ENCODE measurements at places on chromosomes 5 and 9. TPM values are rescaled to one million over a fixed set of nuclear protein-coding genes. Genes with fewer than 3 reads are reported as not detected.

The BARHL1 gene
- not detected for polyA plus RNA-seq

The PCDHGA5 gene
- polyA plus RNA-seq = 0.35 TPM

The EPB41L4A gene
- polyA plus RNA-seq = 0.42 TPM

DNA sequence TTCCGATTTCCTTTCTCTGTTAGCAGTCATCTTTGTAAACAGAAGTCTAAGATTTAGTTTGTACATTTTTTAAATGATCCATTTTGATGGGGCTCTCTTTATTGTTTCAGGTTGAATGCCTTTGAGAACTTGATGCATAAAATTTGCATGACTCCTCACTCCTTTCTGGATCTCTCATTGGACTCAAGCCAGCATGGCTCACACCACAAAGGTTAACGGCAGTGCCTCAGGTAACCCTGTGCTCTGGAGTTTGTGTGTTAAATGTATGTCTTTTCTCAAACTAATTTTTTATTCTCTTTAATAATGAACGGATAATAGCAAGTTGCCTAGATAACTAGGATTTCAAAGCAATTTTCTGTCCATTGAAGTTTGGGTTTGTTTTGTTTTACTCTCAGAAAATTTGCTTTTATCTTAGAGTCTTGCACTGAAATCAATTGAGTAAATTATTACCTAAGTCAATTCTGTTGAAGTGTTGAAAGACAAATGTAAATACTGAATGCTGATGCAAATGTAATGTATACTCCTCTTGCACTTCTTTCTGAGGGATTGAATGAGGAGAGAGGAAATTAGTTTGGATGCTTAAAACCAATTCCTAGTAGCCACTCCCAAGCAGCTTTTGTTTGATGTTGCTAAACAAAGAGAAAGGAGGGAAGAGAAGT is 164.6 kb upstream of the DMRT1 start:
- DNase-seq = no peak

GRCh38 chr9:70868661-70869652 is 252.5 kb downstream of the TRPM3 start:
- no peak for DNase-seq

DNA sequence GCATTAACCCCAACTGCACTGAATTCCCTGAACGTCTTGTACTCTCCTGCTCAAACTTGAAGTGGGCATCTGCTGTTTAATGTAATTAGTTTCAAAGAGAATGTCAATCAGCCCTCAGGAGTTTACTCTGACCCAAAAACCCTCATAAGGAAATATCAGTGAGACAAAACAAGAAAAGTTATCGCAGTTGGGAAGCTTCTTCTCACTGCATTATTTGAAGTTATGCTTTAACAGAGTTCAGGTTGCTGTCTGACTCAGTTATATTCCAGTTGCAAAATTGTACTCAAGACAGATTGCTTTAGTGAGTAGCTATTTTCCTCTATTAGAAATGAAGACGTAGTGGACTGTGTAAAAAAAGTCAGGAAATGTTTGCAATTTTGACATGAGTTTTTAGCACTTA is 52.1 kb downstream of the PPIC start:
- DNase-seq = no peak

DNA sequence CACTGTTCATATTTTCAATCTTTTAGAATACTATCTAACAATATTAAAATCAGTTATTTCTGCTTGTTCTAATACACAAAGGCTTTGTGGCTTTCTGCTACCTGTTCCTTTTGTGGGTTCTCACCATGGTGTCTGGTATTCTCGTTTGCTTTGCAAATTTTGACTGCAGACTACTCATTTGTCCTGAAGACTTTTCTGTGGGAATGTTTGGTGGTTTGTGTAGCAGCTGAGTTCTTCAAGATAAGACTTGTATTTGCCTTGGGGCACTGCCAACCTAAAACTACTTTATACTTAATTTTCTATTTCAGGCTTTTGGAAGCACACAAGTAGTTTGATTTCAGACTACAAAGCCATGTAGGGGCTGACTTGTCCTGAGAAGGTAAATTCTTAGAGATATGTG is 11.1 kb downstream of the IL33 start:
- DNase-seq = peak; percentile 25

GRCh38 chr5:28707706-28708105 is 1669.3 kb upstream of the CDH9 start:
- no peak for DNase-seq

GRCh38 chr5:3695818-3696217 is 100.2 kb downstream of the IRX1 start:
- no peak for DNase-seq

DNA sequence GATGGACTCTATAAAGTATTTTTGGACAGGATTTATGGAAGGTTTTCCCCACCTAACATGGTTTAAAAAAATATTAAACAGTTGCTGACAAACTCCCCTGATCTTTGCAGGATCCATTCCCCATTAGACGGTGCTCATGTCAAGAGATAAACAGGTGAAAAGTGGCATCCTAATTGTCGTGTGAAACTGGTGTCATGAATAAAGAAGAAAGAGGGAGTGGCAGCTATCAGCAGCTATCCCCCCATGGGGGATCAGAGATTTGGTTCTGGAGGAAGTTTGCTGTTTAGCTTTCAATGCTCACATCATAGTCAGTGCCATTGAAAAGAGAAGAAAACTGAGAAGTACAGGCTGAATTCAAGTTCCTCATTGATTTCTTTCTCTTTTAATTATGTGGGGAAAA is 329.3 kb upstream of the BRINP1 start:
- no peak for DNase-seq

- no peak for DNase-seq
These were observed 73.4 kb downstream of the C9orf85 start for GRCh38 chr9:71984831-71985281.

- peak; percentile 12 for DNase-seq
These were observed 436.5 kb downstream of the KIAA0825 start for GRCh38 chr5:94181895-94182294.
